NCI-H460 (cell line): ENCODE measurements at places on chromosomes 1 and 21. TPM values are rescaled to one million over a fixed set of nuclear protein-coding genes. Genes with fewer than 3 reads are reported as not detected.

GRCh38 chr1:233107130-233107660 lies 156.8 kb downstream of the NTPCR start:
- peak; percentile 38 for DNase-seq

DNA sequence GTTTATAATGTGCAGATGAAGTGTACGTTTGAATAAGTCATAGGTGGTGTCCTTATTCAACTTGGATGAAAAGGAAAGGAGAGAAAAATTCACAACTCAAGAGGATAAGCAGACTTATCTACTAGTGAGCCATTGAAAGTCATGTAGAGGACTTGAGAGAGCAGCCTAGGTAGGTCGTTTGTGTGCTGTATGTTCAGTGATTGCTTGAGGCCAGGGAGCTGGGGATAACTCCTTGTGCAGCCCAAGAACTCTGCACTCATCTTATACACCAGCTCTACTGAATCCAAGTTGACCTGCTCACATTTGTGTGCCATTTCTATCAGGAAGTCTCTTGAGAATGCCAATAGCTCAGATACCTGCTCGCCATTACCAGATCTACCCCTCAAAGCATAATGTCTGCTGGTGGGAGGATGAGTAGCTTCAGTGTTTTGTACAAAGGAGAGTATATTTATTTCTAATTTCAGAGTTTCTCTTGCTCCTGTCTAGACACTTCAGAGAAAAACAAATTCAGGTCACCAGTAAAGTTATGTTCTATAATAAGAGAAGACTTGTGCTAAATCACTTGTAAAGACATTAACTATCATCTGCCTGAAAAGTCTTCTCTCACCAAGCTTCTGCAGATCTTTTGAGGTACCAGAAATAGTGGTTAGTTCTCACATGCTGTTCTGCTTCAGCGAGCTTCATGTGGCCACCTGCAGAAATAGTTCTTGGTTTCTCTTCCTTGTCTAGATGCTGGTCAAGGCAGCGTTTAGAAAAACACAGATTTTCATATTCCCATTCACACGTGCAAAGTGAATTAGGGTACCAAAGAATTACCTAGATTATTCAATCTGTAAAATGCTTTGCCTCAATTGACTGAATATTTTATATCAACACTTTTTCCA lies 10.8 kb downstream of the S1PR1 start:
- DNase-seq, result no peak

MYBPH gene
- not detected in 2 replicates for total RNA-seq

SPRR2G gene
- total RNA-seq, result not detected in 2 replicates

GRCh38 chr1:185821612-185822385 lies 87.6 kb downstream of the HMCN1 start:
- peak; percentile 19 for DNase-seq

- no peak for DNase-seq
Measured at GRCh38 chr1:42926879-42927242, 31.8 kb downstream of the SLC2A1 start.

- no peak for DNase-seq
Measured at GRCh38 chr1:119379117-119379516, 10.5 kb downstream of the HAO2 start.

DNA sequence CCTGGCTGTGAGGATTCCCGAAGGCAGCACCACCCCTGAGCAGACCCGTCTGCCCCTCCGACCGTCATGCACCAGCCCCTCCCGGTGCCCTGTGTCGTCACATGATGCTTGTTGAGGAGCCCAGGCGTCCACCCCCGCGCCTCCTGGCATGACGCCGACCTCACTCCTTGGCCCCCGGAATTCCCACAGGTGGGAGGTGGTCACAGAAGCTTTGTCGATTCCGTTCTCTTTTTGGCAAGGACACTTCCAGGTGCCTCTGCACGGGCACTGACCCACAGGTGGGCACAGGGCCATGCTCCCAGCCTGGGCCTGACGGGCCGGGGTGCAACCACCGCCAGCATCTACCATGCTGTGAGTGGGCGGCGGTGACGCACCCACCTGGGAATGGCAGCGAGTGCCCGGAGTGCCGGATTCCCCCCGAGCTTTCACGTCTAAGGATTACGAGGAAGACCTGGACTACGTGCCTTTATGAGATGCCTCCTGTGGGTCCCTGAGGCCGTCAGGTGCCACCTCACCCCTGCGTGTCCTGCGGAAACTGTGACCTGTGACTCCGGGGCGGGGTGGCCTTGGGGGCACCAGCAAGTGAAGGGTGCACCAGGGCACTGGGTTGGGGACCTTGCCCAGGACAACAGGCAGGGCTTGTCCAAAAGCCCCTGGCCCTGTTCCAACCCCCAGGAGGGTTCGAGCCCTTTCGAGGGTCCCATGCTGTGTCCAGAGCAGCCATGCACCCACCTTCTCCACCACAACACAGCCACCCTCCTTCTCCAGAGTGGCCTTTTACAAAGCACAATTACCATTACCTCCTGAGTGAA lies 31.4 kb upstream of the COL6A1 start:
- DNase-seq, result no peak

GRCh38 chr1:221162939-221163338 lies 283.7 kb downstream of the HLX start:
- DNase-seq, result no peak

- DNase-seq, result no peak
Measured at GRCh38 chr1:121587777-121588176, 403.0 kb downstream of the SRGAP2C start.

NBPF6 gene
- total RNA-seq, result not detected in 2 replicates

TRNP1 gene
- total RNA-seq, result 1.1 and 2.1 TPM in 2 replicates

DNA sequence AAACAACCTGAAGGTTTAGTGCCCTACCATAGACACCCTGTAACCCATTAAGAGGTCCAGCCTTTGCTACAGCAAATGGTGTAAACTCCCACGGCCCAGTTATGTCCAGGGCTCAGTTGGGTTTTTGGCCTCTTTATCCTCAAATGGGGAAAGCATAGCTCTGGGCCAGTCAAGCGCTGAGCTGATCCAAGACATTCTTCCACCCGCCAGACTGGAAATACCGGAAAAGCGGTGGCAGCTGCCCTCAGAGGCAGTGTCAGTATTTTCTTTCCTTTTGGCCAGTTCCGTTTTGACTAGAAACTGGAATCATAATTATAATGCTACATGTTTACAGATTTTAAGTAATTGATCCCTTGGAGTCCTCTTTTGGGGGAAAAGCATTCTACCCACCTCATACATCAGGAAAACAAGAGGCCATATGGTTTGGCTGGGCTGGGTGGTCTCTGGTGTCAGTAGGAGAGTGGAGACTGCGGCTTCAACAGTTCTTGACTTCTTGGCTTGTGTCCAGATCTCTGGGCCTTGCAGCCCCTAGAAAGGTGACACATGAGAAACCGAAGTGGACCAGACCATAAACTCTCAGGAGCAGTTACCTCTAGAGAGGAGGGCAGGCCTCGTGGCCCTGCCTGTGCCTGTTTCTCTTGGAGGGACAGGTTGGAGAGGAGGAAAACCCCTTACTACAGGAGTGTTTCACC lies 30.2 kb upstream of the CLDN14 start:
- no peak for DNase-seq

TRMT1L gene
- total RNA-seq, result 33.3 and 33.6 TPM in 2 replicates

DNA sequence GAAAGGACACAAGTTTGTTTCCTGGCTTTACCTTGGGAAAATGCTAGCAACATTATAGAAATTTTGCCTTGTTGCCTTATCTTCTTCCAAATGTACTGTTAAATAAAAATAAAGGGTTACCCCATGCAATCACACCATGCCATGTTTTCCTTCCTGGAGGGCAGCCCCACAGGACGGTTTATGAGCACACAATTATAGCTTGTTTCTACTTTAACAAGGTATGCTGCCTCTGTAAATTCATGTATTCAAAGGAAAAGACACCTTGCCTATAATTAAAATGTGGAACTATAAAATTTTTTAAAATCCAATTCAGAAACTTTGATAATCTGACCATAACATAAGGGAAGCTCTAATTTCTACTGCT lies 63.4 kb downstream of the CAPN2 start:
- DNase-seq, result no peak

DNA sequence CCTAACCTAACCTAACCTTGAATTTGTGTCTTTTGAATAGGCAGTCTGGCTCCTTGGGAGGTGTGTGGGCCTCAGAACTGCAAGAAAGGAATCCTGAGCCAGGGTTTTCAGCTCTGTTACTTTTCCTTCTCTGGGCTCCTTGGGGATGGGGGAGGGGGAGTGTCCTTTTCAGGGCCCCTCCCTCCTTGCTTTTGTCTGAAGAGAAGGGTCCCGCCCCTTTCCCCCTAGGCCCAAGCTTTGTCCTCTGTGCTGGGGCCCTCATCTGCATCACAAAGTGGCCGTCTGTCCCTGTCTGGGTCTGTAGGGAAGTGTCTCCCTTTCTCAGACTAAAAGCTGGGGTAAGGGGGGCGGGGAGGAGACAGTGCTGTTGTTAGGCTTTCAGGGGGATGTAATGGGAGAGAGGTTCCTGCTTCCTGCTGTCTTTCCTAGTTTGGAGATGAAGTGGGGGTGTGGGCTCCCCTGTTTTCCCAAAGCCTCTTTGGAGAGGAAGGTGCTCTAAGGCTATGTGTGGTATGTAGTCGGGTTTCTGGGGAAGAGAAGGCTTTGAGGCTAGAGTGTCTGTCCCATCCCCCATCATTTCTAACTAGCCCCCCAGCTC lies 3.1 kb downstream of the AGO1 start:
- no peak for DNase-seq
